ENCODE measurements at places on chromosomes 2 and 18.

DNA sequence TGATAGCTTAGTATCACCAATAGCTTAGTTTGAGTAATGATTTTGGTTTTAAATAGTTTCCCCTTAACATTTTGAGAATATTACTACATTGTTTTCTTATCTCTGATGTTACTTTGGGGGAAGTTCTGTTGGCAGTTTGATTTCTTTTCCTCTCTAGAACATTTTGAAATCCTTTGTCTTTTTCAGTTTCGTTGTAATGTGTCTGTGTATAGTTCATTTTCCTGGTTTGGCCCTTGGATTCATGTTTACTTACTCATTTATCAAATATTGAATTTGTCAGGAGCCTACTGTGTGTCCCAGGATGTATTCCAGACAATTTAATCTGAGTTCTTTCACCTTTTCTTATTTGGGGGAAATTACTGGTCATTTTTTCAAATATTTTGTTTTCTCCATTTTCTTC, 16.7 kb downstream of the ANKRD12 start:
- no peak for DNase-seq

DNA sequence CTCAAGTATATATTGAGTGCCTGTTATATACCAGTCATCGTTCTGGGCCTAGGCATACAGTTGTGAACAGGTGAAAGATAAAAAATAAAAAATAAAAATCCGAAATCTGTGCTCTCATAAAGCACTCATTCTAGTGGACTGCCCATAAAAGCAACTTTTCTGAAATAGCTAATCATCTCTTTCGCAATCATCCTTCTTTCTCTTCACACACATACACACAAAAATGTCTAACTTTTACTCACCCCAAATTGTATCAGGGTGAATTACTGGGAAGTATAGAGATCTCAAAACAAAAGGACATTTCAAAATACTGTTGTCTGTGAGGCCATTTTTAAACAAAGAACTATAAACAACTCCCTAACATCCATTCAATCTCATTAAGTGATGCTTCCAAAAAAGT, 29.6 kb upstream of the ORC2 start:
- no peak for DNase-seq

DNA sequence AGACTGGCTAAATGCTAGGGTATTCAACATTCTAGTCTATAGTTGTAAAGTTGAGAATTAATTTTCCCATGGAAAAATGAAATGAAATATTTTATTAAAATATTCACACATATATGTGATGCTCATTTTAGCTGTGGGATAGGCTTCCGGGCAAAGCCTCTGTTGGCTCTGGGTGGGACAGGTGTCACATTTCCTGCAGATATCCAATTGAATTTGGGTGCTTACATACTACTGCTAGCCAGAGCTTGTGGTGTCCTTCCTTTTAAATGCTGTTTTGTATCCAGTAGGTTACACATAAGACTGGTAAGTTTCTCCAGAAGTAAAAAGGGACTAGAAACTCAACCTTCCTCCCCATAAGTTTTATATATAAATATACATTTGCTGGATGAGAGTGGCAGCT, 73.8 kb downstream of the RPRM start:
- no peak for DNase-seq

DNA sequence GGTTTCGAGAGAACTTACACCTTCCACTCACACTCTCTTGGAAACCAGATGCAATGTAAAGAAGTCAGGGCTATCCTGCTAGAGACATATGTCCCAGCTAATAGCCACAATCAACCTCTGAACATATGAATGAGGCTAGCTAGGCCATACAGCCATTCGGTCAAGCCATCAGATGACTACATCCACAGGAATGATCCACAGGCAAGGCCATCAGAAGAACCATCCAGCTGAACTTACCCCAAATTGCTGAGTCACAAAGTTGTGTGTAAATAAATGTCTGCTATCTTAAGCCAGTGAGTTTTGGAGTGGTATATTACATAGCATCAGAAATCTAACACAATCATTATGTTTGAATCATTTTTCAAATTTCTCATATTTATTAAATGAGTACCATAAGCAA, 5.2 kb upstream of the SPAST start:
- DNase-seq: no peak

GRCh38 chr2:197216361-197216979, 94.1 kb downstream of the ANKRD44 start:
- DNase-seq: no peak

GRCh38 chr2:15630121-15630977, 38.7 kb downstream of the DDX1 start:
- no peak for DNase-seq

GRCh38 chr2:197281421-197281820, 29.2 kb downstream of the ANKRD44 start:
- no peak for DNase-seq

DNA sequence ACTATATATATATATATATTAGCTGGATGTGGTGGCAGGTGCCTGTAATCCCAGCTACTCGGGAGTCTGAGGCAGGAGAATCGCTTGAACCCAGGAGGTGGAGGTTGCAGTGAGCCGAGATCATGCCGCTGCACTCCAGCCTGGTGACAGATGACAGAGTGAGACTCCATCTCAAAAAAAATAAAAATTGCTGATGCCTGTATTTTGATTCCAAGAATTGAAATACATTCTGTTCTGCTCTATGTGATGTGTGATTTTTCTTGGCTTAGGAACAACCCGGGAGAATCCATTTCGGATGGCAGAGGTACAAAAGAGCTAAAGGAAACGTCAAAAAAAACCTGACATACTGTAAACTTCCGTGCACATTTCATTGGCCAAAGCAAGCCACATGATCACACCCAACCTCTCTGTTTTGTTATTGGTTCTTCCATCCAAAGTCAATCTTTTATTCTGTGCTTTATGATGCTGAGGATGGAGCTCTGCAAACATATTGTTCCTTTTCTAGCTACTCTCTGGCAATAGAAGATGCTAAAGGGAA, 478.1 kb upstream of the MAP2 start:
- no peak for DNase-seq

DNA sequence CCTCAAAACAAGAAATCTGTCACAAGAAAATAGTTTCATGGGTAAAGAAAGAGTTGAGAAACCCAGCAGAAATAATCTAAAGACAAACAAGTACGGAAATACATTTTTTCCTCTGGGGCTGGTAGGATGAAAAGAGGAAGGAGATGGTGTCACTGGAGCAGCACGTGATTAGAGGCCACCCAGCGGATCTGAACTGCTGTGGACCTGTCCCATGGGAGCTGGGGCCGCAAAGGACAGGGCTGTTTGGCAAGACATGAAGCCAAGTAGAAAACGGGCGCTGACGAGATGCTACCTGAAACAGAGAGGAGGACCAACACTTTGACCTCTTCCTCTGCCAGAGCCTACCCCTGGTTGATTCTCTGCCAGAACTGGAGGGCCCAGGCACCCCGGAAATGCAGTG, 295.4 kb upstream of the ATP5MC3 start:
- no peak for DNase-seq

DNA sequence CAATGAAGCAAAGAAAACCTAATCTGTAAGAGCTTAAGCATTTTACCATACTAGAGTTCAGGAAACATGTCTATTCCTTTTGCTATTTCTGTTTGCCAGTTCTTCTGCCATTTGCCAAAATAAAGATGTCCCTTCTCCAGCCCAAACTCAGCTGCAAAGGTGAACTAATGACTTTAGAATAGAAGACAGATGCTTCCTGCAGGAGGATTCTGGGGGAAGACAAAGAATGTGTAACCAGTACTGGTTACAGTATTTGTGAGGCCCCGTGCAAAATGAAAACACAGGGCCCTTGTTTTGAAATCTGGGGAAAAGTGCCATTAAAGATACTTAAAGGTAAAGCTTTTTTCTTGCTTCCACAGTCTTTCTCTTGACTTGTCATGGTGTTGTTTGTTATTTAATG, 34.3 kb upstream of the MTX2 start:
- no peak for DNase-seq

Measured in stimulated activated CD8-positive, alpha-beta memory T cell treated with anti-CD3 and anti-CD28 coated beads, Interleukin-15, amount 100 ng/mL, for 24 hours (primary cell).